Stimulated activated CD8-positive, alpha-beta memory T cell treated with anti-CD3 and anti-CD28 coated beads, Interleukin-4, amount 100 ng/mL, for 48 hours (primary cell): ENCODE measurements at places on chromosomes 12 and 14.

GRCh38 chr14:50832935-50833630, 2.1 kb upstream of the NIN start:
- DNase-seq, result no peak

- DNase-seq, result no peak
Observed at GRCh38 chr14:92603309-92604242, 90.0 kb downstream of the RIN3 start.

GRCh38 chr12:28164644-28165275, 25.5 kb upstream of the CCDC91 start:
- DNase-seq, result no peak

DNA sequence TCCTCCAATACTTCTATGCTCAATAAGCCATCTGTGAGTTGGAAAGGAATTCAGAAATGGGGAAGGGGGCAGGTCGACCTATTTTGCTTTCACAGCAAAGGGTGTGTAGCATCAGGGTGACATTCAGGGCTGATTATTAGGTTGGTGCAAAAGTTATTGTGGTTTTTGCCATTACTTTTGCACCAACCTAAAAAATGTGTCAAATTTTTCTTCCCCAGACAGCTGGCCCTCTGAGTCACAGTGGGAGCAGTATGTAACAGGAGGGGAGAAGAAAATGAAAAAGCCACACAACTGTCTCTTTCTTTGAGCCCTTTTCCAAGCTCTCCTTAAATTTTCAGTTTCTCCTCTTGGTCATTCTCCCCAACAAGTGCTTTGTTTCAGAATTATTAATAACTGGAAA, 47.1 kb upstream of the GZMB start:
- DNase-seq, result no peak

- DNase-seq, result no peak
Observed at GRCh38 chr14:35535483-35536112, 1.6 kb downstream of the INSM2 start.

DNA sequence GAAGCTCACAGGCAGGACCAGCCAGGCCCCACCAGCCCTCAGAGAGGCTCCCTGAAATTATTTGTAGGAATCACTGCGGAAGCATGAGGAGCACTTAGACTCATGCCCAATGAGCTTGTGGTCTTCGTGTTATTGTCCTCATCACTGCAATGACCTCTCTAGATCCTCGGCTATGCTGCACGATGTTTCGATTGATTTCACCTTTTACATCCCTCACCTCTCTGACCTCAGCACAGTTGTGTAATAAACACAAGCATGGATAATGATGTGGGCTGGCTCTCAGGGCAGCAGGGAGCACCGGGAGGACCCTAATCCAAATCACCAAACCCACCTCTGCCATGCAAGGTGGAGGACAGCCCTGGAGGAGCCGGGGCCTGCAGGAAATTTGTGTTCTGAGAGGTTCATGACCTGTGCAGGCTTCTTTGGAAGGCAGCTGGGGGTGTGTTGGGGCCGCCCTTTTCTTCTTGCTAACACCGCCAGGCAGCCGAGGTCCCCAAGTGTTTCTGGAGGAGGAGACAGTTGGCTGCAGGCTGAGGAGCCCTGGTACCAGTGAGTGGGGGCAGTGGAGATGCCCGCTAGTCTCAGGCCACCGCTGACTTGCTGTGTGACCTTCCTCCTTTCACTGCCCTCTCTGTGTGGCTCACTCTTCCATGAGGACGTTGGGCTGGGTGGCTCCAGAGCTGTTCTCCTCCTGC, 29.5 kb upstream of the EML1 start:
- DNase-seq, result no peak

- DNase-seq, result no peak
Observed at GRCh38 chr14:58898655-58899316, 261.0 kb downstream of the DACT1 start.
